ENCODE measurements at places on chromosomes 16 and 17.

GRCh38 chr17:752620-753219 is 656 bp upstream of the GEMIN4 start:
- no peak for DNase-seq

GRCh38 chr16:86118467-86119307 is 219.7 kb downstream of the IRF8 start:
- no peak for DNase-seq

- DNase-seq, result no peak
Observed at GRCh38 chr17:73646409-73647300, 2.4 kb upstream of the SDK2 start.

- DNase-seq, result no peak
Observed at GRCh38 chr16:15932939-15933338, 16.5 kb upstream of the ABCC1 start.

GRCh38 chr16:7271486-7271885 is 61.2 kb upstream of the RBFOX1 start:
- no peak for DNase-seq

- no peak for DNase-seq
Observed at GRCh38 chr16:49067776-49068175, 213.9 kb downstream of the CBLN1 start.

DNA sequence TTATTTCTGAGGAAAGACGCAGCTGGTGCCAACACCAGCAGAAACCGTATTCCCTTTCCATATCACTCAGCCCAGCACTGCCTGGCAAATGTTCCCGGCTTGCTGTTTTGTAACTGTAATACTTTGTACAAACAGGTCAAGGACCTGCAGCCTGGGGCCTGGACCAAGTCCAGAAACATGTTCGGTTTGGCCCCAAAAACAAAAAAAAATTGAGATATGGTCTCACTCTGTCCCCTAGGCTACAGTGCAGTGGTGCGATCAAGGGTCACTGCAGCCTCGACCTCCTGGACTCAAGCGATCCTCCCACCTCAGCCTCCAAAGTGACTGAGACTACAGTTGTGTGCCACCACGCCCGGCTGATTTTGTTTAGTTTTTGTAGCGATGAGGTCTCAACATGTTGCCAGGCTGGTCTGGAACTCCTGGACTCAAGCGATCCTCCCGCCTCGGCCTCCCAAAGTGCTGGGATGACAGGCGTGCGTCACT is 1.2 kb downstream of the HAGH start:
- no peak for DNase-seq

DNA sequence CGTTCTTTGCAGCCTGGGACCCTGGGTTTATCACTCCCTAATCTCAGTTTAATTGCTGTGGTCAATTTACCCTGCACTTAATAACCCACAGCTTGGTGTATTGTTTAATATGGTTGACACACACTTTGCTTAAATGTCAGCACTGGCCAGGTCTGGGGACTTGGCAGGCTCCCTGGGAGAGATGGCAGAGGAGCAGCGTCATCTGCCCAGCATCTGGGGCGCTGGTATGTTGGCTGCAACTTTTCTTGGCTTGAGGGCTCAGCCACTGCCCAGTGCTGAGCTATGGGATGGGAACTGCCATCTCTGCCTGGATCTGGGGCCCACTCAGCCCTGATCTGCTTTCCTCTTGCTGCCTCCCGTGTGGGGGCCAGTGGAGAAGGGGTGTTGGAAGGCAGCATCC is 115.7 kb upstream of the IRX3 start:
- DNase-seq, result no peak

DNA sequence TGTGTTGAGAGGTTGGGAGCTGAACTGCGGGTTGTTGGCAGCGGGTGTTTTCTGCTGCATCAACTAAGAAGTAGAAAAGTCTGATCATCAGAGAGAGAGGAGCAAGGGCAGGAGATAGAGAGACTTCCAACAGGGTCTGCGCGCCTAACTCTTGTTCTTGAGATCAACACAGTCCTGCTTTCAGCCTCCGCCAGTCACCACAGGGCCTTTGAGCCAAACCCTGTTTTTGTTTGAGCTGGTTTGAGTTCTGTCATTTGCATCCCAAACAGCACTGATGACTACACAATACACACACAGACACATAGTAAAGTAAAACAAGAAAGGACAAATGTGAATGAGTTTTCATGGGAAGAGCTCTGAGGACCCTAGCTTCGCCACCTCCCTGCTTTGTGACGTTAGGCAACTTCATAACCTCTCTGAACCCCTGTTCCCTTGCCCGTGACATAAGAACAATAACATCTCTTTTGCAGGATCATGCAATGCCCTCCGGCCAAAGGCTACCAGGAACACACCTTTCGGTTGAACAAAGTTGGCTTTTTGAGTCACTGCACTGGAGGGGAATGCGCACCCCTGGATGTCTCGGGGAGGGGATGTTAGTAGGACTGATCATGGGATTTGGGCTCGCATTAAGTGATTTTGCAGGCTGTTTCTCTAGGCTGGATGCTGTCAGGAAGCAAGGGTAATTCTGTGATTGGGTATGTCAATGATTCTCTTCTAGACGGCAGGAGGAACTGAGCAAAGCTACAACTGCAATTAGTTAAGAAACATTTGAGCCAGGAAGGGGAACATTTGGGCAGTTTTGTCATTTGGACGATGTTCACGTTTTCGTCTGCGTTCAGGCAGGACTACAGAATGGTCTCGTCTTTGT is 92.3 kb downstream of the C16orf78 start:
- DNase-seq, result no peak

Data from NCI-H2107 (cell line).